ENCODE measurements at places on chromosomes 5 and 9. TPM values are rescaled to one million over a fixed set of nuclear protein-coding genes. Genes with fewer than 3 reads are reported as not detected.
A peak's percentile ranks its signal among the peaks of the same experiment; 100 is the strongest.

DNA sequence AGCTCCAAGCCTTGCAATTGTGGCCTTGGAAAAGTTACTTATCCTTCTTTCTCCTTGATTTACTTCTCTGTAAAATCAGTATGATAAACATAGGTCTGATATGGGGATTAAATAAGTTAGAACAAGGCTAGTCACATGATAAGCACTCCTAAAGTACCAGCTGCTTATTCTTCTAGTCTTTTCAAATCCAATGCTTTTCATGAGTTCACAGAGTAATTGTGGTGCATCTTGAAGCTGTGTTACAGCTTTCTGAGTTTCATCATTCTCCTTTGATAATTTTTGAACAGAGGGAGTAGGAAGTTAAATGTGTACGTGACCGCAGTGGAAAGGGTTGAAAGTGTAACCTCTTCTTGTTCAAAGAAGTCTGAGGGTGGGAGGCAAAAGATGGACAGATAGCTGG, 38.8 kb upstream of the CCDC112 start:
- DNase-seq: no peak

DNA sequence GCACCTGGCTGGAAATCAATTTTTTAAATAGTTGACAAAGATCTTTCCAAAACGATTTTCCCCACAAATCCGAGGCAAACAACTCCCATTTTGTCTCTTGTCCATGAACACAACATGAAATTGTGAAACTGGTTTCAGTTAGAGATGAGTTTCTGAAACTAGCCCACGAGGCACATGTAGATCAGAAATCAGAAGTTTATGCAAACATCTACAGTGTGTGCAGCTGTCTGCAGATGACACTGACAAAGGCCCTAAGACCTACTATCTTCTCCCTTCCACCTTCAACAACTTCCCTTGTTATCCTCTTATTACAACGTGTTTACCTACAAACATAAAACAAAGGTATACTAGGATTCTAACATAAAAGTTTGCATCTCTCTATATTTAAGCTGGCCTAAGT, 183.3 kb downstream of the DIRAS2 start:
- DNase-seq: no peak

GRCh38 chr9:19918630-19919029, 129.8 kb upstream of the SLC24A2 start:
- DNase-seq: no peak

GRCh38 chr5:14710313-14710994, 45.9 kb downstream of the OTULIN start:
- DNase-seq: no peak

DNA sequence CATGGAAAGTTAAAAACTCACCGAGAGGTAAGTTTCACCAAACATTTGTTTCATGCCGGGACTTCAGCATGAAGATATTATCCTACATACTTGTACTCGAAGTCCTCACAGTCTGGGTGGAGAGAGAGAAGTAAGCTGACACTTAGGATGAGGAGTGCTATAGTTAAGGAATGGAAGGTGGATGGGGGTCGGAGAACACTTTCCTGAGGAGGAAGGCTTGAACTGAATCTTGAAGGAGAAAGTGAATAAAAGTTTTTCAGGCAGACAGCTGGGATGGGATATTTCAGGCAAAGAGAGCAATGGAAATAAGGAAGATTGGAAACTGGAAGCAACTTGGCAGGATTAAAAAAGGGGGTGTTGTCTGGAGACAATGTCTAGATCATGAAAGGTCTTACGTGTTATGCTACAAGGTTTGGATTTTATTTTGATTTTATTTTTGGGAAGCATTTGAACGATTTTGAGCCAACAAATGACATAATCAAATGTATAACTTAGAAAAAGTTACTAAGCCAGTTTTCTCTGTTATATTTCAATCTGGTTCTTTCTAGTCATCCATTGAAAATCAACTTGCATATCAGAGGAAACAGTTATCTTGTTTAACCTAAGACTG, 167.1 kb downstream of the PAM start:
- DNase-seq: no peak

DNA sequence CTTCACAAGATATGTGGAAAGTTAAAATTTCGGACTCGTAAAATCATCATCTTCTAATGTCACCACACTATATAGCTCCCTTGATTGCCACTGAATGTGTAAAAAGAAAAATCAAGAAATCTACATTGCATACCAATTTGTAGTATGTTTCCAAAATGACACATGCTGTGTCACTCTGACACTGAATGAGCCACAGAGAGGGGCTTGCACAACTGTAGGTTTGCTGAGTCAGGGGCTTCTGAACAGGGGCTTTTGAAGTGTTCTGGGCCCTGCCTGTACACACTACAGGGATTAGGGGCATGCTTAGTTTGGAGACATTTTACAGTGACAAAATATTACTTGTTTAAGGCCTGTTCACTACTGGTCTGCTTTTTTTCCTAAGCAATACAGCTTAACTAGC, 234.4 kb upstream of the GRAMD2B start:
- peak; percentile 26 for DNase-seq

DNA sequence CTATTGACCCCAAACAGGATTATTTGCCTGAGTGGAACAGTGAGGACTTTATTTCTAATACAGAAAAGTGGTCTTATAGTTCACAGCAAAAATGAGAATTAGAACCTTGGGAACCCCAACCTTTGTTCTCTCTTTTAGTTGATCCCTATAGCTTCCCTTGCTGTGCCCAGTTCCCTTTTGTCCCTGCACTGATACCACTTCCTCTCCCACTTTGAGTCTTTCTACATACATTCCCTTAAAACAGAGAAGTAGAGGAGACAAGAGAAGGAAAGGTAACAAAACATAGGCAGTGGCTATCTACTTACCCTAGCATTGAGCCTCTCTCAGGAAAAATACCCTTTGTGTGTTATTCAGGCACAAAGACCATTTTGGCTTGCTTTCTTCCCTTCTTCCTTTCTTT, 246.4 kb downstream of the FAM114A2 start:
- DNase-seq: no peak

- DNase-seq: no peak
These were observed 178.0 kb downstream of the NR3C1 start for GRCh38 chr5:143225511-143225910.

GRCh38 chr9:127166651-127167524, 44.5 kb upstream of the ANGPTL2 start:
- peak; percentile 90 for DNase-seq

GRCh38 chr9:114008667-114009410, 69.3 kb downstream of the AMBP start:
- DNase-seq: no peak

DNA sequence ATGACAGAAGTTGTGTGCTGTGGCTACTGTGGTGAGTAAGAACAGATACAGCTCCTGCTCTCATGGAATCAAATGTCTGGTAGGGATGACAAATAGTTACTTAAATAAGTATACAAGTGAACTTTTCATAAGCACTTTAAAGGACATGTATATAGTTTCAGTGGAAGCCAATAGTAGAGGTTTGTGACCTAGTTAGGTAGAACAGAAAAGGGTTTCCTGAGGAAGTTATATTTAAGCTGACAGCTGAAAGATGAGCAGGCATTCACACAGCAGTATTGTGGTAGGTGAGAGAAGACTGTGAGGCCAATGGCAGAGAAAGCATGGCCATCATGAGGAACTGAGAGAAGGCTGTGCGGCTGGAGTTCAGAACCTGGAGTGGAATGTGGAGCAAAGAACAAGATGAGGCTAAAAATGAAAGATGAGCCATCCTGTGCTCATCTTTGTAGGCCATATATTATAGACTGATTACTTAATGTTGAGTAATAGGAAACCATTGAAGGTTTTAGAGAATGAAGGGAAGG, 15.4 kb downstream of the FAM174A start:
- peak; percentile 3 for DNase-seq

DNA sequence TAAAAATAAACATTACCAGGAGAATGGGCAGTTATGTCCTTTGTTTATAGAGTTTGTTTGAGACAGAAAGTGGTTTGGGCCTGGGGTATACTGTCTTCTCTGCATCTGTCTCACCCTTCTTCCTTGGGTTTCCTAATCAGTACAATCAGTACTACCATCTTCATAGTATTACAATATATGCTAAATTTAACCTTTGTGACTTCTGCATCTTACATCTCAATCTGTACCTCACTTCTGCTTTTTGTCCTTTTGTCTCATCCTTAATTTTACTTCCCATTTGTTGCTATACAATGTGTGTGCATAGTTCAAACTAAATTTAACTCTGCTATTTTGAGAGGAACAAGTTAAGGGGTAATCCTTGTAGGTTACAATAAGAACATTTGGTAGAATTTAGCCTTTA, 19.6 kb downstream of the FBXO38 start:
- no peak for DNase-seq

DNA sequence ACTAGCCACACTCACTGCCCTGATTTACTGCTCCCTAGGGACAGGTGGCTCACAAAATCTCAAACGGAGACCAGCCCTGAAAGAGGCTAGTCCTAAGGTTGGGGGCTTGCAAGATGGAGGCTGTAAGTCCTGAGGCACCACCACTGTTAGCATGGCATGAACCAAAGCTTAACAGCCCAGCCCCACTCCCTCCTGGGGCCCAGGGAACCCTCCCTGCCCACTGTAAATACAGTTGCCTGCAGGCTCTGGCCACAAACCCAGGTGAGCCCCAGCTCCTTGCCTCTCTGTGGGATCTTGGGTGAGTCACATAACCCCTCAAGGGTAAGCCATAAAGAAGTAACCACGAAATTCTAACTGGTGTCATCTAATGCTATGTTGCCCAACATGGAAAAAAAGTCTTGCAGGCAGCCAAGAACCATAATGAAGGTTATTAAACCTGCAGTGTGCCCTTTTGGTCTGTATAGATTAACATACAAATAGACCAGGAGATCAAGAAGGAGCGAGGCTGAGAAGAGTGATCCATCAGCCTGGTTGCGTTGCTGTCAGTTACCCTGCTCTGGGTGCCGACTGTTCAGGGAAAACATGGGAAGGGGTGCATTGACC, 1.7 kb upstream of the POMT1 start:
- DNase-seq: peak; percentile 67

GRCh38 chr9:128192601-128193371, 1.4 kb upstream of the CIZ1 start:
- DNase-seq: no peak

- DNase-seq: no peak
These were observed 454.3 kb downstream of the CTNND2 start for GRCh38 chr5:11449966-11450365.

GRCh38 chr9:120846906-120847305, 4.2 kb upstream of the PSMD5 start:
- DNase-seq: no peak

- DNase-seq: no peak
These were observed 37.6 kb downstream of the HRH2 start for GRCh38 chr5:175695161-175696126.

GRCh38 chr9:33988219-33988890, 60.3 kb downstream of the UBAP2 start:
- peak; percentile 10 for DNase-seq

- DNase-seq: peak; percentile 57
These were observed 206.7 kb downstream of the FAM114A2 start for GRCh38 chr5:153831973-153832372.

The ADAMTS2 gene
- 0.43 TPM for total RNA-seq

The SLC36A2 gene
- not detected for total RNA-seq

The ANKRD31 gene
- 0.13 TPM for total RNA-seq

The ST6GALNAC4 gene
- total RNA-seq: 35.3 TPM

The TSSK1B gene
- total RNA-seq: not detected

The C5orf63 gene
- 0.37 TPM for total RNA-seq

The PRRX2 gene
- total RNA-seq: not detected

The OXCT1 gene
- 17.4 TPM for total RNA-seq

The SVEP1 gene
- total RNA-seq: not detected

The TMC1 gene
- total RNA-seq: not detected

The GZMA gene
- total RNA-seq: 0.16 TPM

The PBX3 gene
- 32.3 TPM for total RNA-seq

All from HT1080 (cell line).